ENCODE measurements at places on chromosomes 7 and 10. TPM values are rescaled to one million over a fixed set of nuclear protein-coding genes. Genes with fewer than 3 reads are reported as not detected.

The TSPAN12 gene
- 1.1 TPM for total RNA-seq

The AKR1C3 gene
- total RNA-seq = 0.56 TPM

The NOS3 gene
- 5.3 TPM for total RNA-seq

The C7orf33 gene
- not detected for total RNA-seq

The ZNF3 gene
- 20.1 TPM for total RNA-seq

The GFRA1 gene
- 0.03 TPM for total RNA-seq

The ANXA11 gene
- total RNA-seq = 187 TPM

The PRKCQ gene
- 8.0 TPM for total RNA-seq

The SPDYE1 gene
- total RNA-seq = not detected

The METTL27 gene
- total RNA-seq = 11.8 TPM

The SPDYE5 gene
- total RNA-seq = not detected

The ZNF862 gene
- 3.7 TPM for total RNA-seq

The PIK3AP1 gene
- 0.10 TPM for total RNA-seq

The AMZ1 gene
- not detected for total RNA-seq

The TMEM236 gene
- total RNA-seq = not detected

The TSPAN33 gene
- 1.4 TPM for total RNA-seq

The IFIT5 gene
- 32.5 TPM for total RNA-seq

The MRPS16 gene
- 102 TPM for total RNA-seq

The LRRN3 gene
- total RNA-seq = not detected

The SLC29A4 gene
- 0.46 TPM for total RNA-seq

The CHN2 gene
- total RNA-seq = 0.10 TPM

The DMBT1 gene
- 0.07 TPM for total RNA-seq

The ADGRA1 gene
- not detected for total RNA-seq

The DIP2C gene
- 4.7 TPM for total RNA-seq

Data from foreskin keratinocyte (primary cell).